ENCODE measurements at places on chromosomes 4 and X.
A peak's percentile ranks its signal among the peaks of the same experiment; 100 is the strongest.

DNA sequence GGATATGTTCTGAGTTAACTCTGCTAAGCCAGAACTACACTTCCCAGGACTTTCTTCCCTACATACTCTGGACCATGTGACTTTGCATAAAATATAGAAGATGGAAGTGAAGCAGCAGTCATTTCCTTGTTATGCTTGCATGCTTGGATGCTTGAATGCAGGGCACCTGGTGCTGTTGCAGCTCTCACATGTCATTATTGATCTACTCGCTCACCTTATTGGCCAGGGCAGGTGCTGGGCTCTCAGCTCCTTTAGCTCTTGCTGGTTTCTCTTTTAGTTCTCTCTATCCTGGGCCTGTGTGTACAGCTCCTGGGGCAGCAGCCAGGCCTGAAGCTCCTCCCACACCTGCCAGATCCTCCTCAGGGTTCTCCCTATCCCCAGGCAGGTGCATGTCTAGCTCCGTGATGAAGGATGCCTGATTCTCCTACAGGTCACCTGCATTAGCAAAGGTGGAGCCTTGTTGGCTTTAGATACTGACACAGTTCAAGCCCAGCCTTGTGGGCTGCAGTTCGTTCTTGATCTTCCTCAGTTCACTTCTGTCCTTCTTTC, 53.3 kb downstream of the MED28 start:
- DNase-seq: no peak

DNA sequence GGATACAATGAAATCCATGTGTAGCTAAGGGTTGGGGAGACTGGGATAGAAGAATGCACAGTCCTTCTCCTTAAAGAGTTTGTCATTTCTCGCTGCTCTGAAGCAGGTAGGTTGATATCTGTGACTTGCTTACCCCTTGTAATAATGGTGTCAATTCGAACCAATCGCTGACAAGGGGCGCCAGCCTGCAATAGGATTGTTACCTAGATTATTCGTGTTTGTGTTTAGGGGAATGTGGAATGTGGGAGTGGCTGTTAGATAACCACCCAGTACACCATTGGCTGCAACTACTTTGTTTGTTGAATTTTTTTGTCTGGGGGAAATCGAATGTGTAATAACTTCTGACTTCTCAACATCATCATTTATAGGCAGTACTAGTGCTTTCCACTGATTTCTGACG, 141.6 kb downstream of the LARP7 start:
- DNase-seq: no peak

DNA sequence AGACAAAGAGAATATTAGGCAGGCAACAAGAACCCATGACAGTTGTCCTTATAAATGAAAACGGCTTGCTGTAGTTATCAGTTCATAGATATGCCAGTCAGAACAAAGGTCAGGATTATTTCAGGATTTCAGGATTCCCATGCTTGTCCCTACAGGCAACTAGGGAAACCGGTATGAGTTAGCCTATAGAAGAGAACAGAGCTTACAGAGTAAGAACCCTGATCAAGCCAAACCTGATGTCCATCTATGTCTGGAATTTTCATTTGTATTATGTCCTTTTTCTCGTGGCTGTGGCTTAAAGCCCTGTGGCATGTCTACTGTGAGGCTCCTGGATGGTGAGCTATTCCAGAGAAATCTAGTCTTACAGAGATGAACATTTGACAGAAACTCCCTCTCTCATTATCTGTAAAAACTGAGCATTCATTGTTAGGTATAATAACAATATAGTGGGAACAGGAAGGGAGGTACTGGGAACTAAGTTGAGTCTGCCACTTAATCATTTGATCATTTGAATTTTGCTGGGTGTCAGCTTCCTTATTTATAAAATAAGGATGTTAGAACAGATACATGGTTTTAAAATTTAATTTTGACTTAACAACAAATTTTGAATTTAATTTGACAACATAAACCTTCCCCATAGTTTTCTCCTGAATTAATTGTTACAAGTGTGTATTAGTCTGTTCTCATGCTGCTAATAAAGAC, 129.5 kb upstream of the KLF3 start:
- DNase-seq: no peak

DNA sequence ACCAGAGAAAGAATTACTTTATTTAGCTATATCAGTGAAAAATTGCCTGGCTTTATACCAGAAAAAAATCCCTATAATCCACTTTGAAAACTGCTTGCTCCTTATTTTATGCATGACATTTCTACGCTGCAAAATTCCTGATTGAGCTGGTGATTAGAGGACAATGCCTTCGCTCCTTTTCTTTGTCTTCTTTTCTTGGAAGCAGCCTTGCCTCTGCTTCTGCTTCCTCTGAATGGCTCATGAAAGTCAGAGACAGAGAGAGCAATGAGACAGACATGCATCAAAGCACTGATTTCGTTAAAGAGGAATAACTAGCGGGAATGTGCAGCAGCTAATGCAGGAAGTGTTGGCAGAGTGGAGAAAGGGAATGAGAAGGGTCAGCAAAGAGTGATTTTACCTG, 294.3 kb upstream of the IGFBP7 start:
- DNase-seq: no peak

DNA sequence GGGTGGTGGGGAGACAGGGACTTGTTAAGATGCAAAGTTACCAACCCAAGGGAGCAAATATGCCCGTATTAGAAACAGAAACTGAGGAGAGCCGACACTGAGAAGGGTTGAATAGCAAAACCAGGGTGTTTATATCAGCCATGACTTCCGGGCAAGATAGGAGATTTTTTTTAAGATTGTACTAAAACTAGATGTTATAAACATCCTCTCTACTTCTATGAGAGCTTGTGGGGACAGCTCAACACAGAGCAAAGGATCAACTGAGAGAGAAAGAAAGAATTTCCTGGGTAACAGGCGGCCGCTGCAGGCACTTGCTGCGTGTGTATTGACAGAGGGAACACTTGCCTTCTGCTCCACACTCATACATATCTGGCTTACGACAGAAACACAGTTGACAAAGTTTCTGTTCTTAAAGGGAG, 49.1 kb upstream of the FBXW7 start:
- DNase-seq: no peak

- DNase-seq: no peak
These were observed 174.4 kb upstream of the BRWD3 start for GRCh38 chrX:80984118-80984517.

- DNase-seq: no peak
These were observed 754.3 kb upstream of the MAGEB2 start for GRCh38 chrX:29461039-29461438.

DNA sequence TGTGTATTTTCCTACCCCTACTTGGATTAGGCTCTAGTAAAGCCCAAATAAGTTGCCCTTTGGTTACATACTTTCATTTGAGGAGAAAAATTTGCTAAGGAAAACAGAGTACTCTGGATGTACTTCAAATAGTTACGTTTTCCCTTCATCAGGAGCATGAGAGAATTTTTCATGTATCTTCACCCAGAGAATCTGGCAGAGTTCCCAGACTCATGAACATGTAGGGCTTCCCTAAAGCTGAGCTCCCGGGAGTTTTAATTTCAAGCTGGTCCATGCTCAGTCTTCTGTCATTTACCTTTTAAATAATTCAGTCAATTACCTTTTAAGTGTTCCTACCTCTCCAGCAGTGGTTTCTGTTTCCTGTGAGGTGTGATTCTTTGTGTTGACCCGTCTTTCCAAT, 367.5 kb upstream of the GRID2 start:
- no peak for DNase-seq

- DNase-seq: peak; percentile 8
These were observed 17.7 kb upstream of the P2RY8 start for GRCh38 chrX:1554469-1555210.

DNA sequence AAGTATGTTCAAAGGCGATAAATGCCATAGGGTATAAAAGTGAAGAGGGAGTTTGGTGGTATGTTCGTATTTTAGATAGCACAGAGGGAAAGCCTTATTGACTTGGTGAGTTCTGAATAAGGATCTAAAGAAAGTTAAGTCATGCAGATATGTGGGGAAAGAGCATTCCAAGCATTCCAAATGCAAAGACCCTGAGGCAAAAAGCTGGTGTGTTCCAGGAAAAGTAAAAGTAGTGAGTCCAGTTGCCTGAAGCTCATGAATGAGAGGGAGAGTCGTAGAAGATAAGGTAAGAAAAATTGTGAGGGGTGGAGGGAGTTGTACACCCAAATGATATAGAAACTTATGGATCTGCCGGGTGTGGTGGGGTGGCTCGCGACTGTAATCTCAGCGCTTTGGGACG, 426.7 kb downstream of the RPA4 start:
- no peak for DNase-seq

DNA sequence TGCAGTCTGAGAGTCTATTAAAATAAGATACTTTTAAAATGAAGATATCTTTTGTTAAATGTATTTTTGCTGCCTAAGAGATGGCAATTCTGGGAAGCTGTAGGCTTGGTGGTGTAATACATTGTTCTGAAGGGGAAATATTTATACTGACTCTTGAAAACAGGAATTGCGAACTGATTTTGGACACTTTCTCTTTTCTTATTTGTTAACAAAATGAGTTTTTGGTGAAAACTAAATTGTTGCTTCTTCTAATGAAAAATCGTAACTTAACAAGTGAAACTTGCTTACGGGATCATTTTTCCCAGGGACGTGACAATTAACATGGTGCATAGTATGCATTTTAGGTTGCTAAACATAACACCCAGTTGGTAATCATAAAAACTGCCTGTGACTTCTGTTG, 71.0 kb downstream of the RAPGEF2 start:
- DNase-seq: no peak

DNA sequence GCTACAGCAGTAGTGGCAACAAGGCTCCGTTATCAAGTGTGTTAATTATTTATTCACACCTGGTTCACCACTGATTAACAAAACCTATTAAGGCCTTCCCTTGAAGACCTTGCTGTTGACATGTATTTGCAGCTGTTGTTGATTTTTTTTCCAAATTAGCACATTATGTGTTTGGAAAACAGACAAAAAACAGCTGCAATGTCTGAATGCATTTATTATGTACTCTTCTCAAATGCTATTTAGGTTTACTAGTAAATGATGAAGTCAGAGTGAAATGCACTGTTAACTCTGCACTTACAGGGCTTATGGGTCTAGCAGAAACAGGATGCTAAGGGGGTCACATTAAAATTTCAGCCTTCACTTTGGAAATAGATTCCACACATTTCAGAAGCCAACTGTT, 99.5 kb upstream of the PCDH7 start:
- DNase-seq: no peak

GRCh38 chrX:41116948-41117347, 31.7 kb downstream of the USP9X start:
- DNase-seq: no peak

DNA sequence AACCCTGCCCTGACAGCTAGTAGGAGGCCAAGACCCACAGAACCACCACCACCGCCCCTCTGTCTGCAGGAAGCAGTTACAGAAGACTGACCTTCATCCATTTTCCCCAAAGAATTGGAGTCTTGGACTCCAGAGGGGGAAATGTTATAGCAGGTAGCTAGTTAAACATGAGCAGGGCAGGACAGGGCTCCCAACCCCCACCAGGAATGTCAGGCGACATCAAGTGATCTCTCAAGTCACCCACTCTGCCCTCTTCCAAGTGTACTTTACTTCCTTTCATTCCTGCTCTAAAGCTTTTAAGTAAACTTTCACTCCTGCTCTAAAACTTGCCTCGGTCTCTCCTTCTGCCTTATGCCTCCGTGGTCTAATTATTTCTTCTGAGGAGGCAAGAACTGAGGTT, 17.1 kb upstream of the AADAT start:
- DNase-seq: no peak

GRCh38 chr4:40206426-40206825, 9.6 kb downstream of the RHOH start:
- no peak for DNase-seq

DNA sequence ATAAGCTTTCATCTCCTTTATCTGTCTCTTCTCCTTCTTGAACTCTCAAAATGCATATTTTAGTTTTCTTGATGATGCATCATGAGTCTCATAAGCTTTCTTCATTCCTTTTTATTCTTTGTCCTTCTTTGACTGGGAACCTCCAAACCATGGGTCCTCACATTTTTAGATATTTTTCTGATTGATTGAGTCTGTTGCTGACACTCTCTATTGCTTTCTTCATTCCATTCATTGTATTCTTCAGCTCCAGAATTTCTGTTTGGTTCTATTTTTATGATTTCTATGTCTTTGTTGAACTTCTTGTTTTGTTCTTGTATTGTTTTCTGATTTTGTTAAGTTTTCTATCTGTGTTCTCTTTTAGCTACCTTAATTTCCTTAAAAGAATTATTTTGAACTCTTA, 74.9 kb downstream of the ADAMTS3 start:
- no peak for DNase-seq

DNA sequence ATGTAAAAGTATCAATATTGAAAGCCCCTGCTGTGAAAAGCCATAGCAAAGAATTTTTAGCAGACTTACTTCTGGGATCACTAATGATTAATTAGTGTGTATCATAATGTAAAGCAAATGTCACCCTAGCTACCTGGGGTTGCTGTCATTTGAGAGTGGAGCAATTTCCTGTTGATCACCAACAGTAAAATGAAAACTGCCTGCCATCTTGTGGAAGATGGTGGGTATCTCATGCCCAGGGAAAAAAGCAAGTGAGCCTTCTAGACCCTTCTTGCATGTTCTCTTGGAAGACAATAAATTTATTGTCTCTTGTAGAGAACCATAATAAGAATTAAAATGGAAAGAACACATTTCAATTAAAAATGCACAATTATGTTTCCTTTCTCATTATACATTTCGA, 360.2 kb downstream of the ZIC3 start:
- no peak for DNase-seq

- DNase-seq: no peak
These were observed 193.9 kb upstream of the GPC4 start for GRCh38 chrX:133609166-133609565.

GRCh38 chrX:110317820-110318663, at the start of gene AMMECR1:
AMMECR1 (minus strand) TSS chrX:110318085; CDS start chrX:110318071, 14 bp downstream.
- peak; percentile 69 for DNase-seq

DNA sequence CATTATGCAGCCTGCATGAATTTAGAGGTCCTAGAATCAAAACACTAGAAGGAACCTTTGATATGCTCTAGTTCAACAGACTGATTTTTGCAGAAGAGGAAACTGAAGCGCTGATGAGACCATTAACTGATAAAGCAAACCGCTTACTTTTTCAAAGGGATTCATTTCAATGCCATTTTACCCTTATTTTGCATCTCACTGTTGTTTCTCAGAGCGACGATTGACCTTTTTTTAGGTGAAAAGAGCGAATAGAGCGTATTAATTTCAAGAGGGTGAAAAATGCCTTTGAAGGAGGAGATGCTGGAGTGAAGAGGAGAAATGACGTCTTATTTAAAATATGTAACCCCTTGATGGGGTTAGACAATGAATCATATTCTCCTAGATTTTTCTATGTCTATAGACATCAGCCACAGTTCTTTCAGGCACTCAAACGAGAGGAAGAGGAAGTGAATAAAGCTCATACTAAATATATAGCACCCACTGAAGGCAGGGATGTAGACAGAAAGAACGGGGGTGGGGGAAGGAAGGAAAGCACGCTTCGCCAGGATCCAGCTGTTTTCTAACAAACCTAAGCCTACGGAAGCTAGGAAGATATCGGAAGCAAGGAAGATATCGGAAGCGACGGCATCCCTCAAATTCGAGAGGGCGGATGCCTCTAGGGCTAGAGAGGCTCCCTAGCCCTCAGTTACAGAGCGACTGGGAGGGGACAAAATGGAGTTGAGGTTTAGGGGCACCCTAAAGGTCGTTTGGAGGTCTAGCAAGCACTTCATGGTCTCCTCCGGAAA, 848 bp downstream of the ACSL4 start:
- no peak for DNase-seq

- DNase-seq: no peak
These were observed 589 bp upstream of the NEUROG2 start for GRCh38 chr4:112516471-112517066.
